Stimulated activated CD4-positive, alpha-beta T cell treated with anti-CD3 and anti-CD28 coated beads, TNF-alpha, amount 100 ng/mL, for 24 hours (primary cell): ENCODE measurements at places on chromosomes 2 and 18.
A peak's percentile ranks its signal among the peaks of the same experiment; 100 is the strongest.

DNA sequence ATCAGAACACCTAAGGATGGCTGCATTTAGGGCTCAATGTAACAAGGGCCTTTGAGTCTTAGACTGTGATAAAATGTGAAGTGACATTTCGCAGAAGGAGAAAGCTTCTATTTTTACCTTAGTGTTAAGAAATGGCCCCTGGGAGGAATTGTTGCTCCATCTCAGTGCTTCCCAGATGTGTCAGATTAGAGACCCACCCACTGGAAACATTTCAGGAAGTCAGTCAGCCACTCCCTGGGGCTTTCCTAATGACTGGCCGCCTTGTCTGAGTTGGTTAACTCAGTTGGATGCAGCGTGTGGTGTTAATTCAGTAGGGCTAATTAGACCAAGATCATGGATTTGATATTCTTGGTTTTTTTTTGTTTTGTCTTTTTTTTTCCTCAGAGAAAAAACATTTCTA, 355.9 kb downstream of the PIK3C3 start:
- no peak for DNase-seq

DNA sequence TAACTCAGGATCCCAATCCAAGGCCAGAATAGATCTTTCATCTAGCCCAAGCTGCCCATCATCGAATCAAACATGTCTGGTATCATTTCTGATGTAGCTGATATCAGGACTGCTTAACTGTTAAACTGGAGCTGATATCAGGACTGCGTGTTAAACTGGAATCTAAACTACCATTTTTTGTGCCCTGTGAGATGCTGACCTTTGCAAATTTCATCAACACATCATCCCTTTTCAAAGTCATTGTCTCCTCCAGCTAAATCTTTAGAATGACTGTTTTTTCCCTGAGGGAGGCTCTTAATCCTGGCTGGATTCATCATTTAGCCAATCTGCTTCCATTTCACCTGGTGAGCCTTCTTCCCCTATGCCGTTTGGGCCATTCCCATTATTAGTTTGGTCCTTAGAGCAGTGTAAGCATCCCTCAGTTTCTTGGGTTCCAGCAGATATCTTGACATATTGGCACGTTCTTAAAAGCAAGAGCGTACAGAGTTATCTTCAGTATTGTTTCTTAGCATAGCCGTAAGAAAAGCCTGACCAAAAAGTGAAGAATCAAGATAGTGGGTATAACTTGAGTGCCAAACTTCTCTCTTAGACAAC, 12.3 kb downstream of the RPL31 start:
- no peak for DNase-seq

- DNase-seq, result no peak
These were observed 34.2 kb upstream of the CAB39 start for GRCh38 chr2:230678451-230678850.

- no peak for DNase-seq
These were observed 3.5 kb downstream of the RND3 start for GRCh38 chr2:150484006-150484405.

DNA sequence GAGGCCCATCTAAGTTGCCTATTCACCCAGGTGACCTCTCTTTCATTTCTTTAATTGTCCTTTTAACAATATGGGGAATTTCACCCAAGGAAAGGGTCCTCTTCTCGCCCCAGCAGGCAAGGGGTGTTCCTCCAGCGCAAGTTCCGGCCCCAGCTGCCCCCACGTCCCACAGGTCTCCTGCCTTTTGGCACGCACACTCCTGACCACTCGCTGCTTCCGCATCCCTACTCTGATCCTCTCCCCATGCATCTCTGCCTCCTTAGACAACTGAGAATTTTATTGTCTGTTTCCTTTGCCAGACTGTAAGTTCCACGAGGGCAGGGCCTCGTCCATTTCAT, 684 bp upstream of the ARPC2 start:
- no peak for DNase-seq

GRCh38 chr18:59509481-59510442, 150.7 kb upstream of the LMAN1 start:
- no peak for DNase-seq

- DNase-seq, result no peak
These were observed 841.6 kb downstream of the TRIB2 start for GRCh38 chr2:13558368-13558767.

DNA sequence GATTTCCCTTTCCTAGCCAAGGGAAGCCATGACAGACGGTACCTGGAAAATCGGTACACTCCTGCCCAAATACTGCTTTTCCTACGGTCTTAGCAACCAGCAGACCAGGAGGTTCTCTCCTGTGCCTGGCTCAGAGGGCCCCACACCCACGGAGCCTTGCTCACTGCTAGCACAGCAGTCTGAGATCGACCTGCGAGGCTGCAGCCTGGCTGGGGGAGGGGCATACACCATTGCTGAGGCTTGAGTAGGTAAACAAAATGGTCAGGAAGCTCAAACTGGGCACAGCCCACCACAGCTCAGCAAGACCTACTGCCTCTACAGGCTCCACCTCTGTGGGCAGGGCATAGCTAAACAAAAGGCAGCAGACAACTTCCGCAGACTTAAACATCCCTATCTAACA, 6.8 kb upstream of the CD207 start:
- no peak for DNase-seq

DNA sequence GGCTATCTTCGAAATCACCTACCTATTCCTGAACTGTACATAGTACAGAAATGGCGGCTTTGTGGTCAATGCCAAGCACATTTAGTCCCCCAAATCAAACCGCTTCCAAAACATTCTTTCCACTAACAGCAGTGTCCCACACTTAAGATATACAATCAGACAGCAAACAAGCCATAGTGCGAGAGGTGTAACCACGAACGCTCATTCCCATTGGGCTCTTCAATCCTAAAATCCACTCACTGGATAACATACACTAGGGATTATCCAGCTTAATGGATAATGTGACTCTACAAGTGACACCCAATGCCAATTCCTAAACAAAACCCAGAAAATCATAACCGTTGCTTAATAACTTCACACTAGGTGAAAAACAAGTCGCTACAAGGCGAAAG, 2.0 kb downstream of the XPO1 start:
- no peak for DNase-seq

- DNase-seq, result peak; percentile 28
These were observed 36.4 kb downstream of the COL5A2 start for GRCh38 chr2:189142893-189143759.

DNA sequence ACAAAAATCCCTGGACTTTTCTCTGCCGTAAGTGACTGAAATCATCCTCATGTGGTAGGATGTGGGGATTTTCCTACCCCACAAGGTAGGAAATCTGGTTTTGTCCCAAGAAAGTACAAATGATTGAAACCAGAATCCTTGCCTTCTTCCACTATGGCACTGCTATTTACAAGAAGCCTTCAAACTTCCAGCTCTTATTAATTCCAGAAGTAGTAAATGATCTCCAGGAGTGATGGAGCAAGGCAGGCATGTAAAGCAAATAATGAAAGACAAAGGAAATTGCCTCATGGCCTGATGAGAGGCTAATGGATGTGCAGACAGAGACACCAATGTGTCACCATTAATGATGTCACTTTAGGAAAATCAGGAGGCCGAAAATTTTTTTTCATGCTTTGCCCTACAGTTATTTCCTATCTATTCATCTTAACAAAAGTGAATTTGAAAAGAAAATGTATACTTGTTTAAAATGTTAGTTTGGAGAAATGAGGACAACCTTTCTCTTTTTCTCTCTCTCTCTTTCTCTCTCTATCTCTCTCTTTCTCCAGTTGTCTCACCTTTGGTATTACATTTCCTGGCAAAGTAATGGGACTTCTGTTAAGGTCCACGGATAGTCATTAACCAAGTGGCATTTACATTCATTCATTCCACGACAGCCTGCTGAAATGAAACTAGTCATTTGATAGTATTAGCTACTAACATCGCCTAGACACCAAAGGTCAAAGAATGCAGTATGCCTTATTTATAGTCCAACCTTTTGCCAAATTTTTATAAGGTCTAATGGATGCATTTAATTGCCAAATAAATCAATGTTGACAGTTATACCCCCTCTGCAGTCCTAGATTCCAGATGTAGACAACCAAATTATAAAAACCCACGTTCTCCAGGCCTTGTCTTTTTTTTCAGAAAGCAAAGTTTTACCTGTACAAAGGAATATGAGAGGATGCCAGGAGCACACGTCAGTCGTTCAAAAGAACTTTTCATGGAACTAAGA, 5.0 kb upstream of the EVA1A start:
- no peak for DNase-seq

GRCh38 chr2:232368311-232368731, 10.2 kb upstream of the ALPP start:
- DNase-seq, result no peak

DNA sequence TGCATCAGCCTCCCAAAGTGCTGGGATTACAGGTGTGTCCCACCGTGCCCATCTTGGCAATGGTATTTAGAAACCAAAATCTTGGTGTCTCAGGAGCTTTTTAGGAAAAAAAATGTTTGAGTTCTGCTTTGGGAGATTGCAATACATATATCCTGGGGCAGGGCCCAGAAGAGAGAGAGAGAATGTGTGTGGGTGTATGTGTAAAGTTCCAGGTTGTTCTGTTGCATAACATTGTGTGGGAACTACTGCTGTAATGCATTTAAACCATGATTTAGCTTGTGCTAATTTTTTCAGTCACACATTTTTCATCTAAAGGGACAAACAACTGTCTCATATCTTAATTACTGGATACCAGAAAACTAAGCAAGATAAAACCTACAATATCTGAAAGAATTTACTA, 70.8 kb upstream of the NABP1 start:
- no peak for DNase-seq

DNA sequence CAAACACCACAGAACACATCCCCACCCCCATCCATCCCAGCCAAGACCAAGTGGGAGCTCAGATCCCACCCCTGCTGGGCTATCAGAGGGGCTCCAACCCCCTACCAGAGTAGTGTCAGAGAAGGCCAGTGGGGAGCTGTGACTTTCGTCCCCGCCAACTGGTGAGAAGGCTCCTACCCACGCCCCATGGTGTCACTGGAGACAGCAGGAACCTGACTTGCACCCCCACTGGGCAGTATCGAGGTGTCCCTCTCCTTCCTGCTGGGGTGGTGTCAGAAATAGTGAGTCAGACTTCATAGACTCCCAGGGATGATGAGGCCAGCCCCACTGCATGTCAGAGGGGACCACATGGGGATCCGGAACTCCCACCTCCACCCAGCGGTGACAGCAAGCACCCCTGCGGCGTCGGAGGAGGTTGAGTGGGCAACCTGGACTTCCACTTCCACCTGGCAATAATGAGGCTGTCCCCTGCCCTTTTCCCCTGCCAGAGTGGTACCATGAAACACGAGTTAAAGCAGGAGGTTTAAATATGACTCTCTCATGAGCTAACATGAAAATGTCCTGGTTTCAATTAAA, 106.7 kb downstream of the CTIF start:
- DNase-seq, result no peak

GRCh38 chr2:148599109-148599991, 45.2 kb upstream of the EPC2 start:
- DNase-seq, result no peak

DNA sequence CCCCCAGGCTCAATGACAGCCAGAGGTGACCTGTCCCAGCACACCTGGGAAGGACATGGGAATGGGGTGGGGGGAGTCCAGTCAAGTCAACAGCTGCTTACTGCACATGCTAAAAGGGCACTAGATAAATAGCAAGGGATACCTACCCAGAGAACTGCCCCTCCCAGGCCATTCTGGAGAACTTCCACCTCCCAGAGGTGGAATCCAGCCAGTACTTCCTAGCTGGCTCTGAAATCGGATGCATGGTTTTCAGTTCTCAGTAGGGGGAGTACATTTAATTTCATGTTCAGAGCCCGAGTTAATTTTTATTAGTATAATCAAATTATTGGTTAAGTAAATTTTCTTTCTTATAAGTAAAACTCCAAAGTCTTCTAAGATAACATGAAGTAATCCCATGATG, 28.9 kb upstream of the ITGA6 start:
- no peak for DNase-seq

GRCh38 chr2:214587442-214587841, 176.6 kb downstream of the VWC2L start:
- DNase-seq, result no peak

DNA sequence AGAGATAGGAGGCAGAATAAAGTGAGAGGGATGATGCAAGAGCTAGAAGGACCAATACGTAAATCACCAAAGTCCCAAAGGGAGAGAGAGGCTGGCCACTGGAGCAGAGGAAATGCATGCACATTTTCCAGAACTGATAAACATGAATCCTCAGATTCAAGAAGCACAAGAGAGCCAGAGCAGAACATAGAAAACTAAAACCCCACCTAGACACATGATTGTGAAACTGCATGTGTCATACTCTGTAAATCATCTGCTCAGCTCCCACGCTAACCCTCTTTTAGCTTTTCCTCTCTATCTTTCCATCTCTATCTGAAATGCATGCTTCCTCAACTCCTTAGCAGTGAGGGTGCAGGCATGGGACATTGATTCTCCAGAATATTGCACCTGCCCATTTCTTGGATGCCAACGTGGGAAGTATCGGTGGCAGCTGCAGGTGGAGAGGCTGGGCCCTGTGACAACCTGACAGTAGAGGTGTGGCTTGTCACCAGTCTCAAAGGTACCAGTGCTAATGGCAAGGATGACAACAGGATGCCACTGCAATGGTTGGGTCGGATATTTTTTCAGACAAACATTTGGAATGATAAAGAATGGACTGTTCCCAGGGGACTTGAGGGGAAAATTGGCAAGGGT, 89.3 kb upstream of the OTOS start:
- no peak for DNase-seq

DNA sequence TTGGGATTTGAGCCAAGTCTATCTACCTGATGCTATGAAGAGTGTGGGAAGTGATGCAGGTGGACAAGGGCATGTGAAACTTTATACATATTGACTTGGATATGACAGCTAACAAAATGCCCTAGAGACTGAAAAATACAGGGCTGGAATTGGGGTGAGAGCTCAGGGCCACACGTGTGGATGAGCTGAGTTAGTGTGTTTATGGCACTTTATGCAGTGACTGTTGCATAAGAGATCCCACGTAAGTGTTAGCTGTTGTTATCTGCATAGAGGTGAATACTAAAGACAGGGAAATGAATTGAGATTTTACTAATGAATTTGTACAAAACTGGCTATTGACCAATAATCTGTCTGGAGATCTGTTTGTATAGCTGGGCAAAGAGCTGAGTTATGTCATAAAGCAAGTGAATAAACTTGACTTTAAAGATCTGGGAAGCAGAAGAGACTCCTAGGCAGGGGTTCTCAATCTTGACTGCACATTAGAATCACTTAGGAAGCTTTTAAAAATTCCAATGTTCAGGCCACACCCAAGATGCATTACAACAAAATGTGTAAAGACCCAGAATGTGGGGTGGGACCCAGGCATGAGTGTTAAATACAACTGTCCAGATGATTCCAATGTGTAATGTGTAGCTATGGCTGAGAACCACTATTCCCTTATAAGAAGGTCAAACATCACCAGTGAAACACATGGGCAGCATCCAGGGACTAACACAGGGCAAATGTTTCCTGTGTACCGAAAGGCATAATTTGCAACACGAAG, 74.2 kb upstream of the STK17B start:
- DNase-seq, result no peak

DNA sequence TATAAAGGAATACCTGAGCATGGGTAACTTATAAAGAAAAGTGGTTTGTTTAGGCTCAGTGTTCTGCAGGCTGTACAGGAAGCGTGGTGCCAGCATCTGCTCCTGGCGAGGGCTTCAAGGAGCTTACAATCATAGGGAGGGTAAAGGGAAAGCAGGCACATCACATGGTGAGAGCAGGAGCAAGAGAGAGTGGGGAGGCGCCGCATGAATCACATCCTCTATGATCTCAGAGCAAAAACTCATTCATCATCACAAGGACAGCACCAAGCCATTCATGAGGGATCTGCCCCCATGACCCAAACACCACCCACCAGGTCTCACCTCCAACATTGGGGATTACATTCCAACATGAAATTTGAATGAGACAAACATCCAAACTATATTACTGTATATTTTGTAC, 32.5 kb downstream of the R3HDM1 start:
- DNase-seq, result no peak
